Dermis blood vessel endothelial cell (primary cell): ENCODE measurements at places on chromosomes 12 and 14. TPM values are rescaled to one million over a fixed set of nuclear protein-coding genes. Genes with fewer than 3 reads are reported as not detected.

GPR135 gene
- total RNA-seq, result 0.47 and 0.68 TPM in 2 replicates

PTPN6 gene
- 2.4 and 3.4 TPM in 2 replicates for total RNA-seq

CMA1 gene
- not detected in 2 replicates for total RNA-seq

PLCZ1 gene
- total RNA-seq, result not detected in 2 replicates

NFATC4 gene
- 8.8 and 11.1 TPM in 2 replicates for total RNA-seq

LBHD2 gene
- total RNA-seq, result not detected in 2 replicates

ACSM4 gene
- not detected in 2 replicates for total RNA-seq

ESPL1 gene
- total RNA-seq, result 4.8 and 16.5 TPM in 2 replicates

AMN1 gene
- 17.5 and 18.1 TPM in 2 replicates for total RNA-seq

MFAP5 gene
- 0.19 and 0.85 TPM in 2 replicates for total RNA-seq

ZNF10 gene
- total RNA-seq, result 5.6 and 12.9 TPM in 2 replicates

AQP2 gene
- not detected in 2 replicates for total RNA-seq

MEG3 gene
- 0.65 and 2.2 TPM in 2 replicates for total RNA-seq

IAPP gene
- not detected in 2 replicates for total RNA-seq

PMEL gene
- total RNA-seq, result 0.37 and 1.5 TPM in 2 replicates

SLC17A8 gene
- total RNA-seq, result not detected in 2 replicates

FAM161B gene
- 3.2 and 3.4 TPM in 2 replicates for total RNA-seq

TSPAN19 gene
- total RNA-seq, result under 0.01 TPM in 1 of 2 replicates, not detected in the other

TMTC2 gene
- total RNA-seq, result 13.0 and 17.9 TPM in 2 replicates

BATF gene
- 2.0 and 3.2 TPM in 2 replicates for total RNA-seq

TBX3 gene
- 2.4 and 2.5 TPM in 2 replicates for total RNA-seq

GLIPR1L1 gene
- not detected in 2 replicates for total RNA-seq

HSPB8 gene
- total RNA-seq, result 3.4 and 5.1 TPM in 2 replicates

DPPA3 gene
- not detected in 2 replicates for total RNA-seq

NEUROD4 gene
- not detected in 2 replicates for total RNA-seq

USP30 gene
- total RNA-seq, result 6.2 and 7.0 TPM in 2 replicates

PRDM4 gene
- total RNA-seq, result 22.3 and 26.1 TPM in 2 replicates

XRCC3 gene
- 18.2 and 26.9 TPM in 2 replicates for total RNA-seq

ENDOU gene
- total RNA-seq, result 0.05 TPM in 1 of 2 replicates, not detected in the other

TAS2R46 gene
- total RNA-seq, result 2.4 and 3.6 TPM in 2 replicates

ANP32D gene
- not detected in 2 replicates for total RNA-seq

OR4K2 gene
- not detected in 2 replicates for total RNA-seq

NXPH4 gene
- 0.51 TPM in 1 of 2 replicates, not detected in the other for total RNA-seq

MMP19 gene
- total RNA-seq, result 0.68 and 1.1 TPM in 2 replicates

CDK4 gene
- total RNA-seq, result 147 and 154 TPM in 2 replicates

PLEKHD1 gene
- under 0.01 TPM in 1 of 2 replicates, not detected in the other for total RNA-seq

RD3L gene
- total RNA-seq, result not detected in 2 replicates

PTCSC3 gene
- total RNA-seq, result not detected in 2 replicates

TBPL2 gene
- total RNA-seq, result not detected in 2 replicates

SGPP1 gene
- 11.1 and 13.7 TPM in 2 replicates for total RNA-seq

PTHLH gene
- total RNA-seq, result not detected in 2 replicates

TARBP2 gene
- 38.8 and 48.3 TPM in 2 replicates for total RNA-seq

KRT80 gene
- total RNA-seq, result 0.17 and 1.2 TPM in 2 replicates

NINJ2 gene
- total RNA-seq, result 1.2 and 4.8 TPM in 2 replicates

EXOC3L4 gene
- total RNA-seq, result not detected in 2 replicates

SSTR1 gene
- 0.17 and 0.33 TPM in 2 replicates for total RNA-seq

CCDC175 gene
- total RNA-seq, result not detected in 2 replicates

SNW1 gene
- 53.6 and 74.4 TPM in 2 replicates for total RNA-seq

RAD51AP1 gene
- total RNA-seq, result 12.3 and 34.2 TPM in 2 replicates

FITM1 gene
- 0.42 and 0.51 TPM in 2 replicates for total RNA-seq

HSP90B1 gene
- 932 and 1,739 TPM in 2 replicates for total RNA-seq

ACOT4 gene
- 0.34 and 1.3 TPM in 2 replicates for total RNA-seq

STXBP6 gene
- 4.9 and 18.9 TPM in 2 replicates for total RNA-seq

COCH gene
- total RNA-seq, result 1.2 and 1.9 TPM in 2 replicates

NTS gene
- total RNA-seq, result 6.1 and 18.3 TPM in 2 replicates

COX8C gene
- total RNA-seq, result 0.23 TPM in 1 of 2 replicates, not detected in the other

STRN3 gene
- total RNA-seq, result 56.4 and 62.3 TPM in 2 replicates

COA8 gene
- 24.7 and 26.5 TPM in 2 replicates for total RNA-seq
